ENCODE measurements at places on chromosomes 2 and 18.
A peak's percentile ranks its signal among the peaks of the same experiment; 100 is the strongest.

GRCh38 chr2:163368655-163369054 lies 367.2 kb downstream of the FIGN start:
- DNase-seq = no peak

DNA sequence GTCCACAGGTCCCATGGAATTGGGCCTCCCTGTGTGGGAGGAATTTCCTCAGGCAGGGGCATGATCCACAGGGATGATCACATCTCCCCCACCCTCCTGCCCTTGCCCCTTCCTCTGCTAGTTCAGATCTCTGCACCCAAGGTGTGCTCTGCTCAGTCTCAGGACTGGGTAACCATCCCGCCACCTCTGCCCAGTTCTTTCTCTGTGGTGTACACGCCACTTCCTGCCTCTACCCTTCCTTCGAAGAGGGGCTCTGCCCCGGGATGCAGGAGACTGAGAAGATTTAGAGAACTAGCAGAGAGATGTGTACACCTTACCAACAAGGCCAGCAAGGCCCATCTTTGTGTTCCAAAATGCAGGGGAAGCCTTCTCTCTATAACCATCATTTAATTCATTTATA lies 160.4 kb downstream of the CELF4 start:
- no peak for DNase-seq

- no peak for DNase-seq
Observed at GRCh38 chr2:36988008-36988407, 21.7 kb upstream of the STRN start.

GRCh38 chr2:117918608-117919007 lies 95.3 kb downstream of the CCDC93 start:
- DNase-seq = no peak

GRCh38 chr18:44679914-44680272 lies 795 bp upstream of the SETBP1 start:
- DNase-seq = peak; percentile 26

DNA sequence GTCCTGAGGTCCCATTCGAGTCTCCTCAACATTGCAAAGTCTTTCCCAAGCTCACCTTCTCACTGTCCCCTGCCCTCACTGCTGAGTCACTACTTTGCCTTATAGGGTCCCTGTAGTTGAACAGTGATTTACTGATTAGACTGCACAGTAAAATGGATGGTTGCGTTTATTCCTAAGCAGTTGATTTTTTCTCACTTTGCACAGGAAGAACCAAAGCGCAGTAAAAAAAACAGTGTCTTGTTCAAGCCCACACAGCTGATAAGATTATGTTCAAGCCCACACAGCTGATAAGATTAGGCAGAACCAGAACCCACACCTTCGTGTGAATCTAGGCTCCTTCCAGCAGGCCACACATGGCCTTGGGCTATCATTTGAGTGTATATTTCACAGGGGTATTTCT lies 215.3 kb upstream of the COPS8 start:
- DNase-seq = no peak

DNA sequence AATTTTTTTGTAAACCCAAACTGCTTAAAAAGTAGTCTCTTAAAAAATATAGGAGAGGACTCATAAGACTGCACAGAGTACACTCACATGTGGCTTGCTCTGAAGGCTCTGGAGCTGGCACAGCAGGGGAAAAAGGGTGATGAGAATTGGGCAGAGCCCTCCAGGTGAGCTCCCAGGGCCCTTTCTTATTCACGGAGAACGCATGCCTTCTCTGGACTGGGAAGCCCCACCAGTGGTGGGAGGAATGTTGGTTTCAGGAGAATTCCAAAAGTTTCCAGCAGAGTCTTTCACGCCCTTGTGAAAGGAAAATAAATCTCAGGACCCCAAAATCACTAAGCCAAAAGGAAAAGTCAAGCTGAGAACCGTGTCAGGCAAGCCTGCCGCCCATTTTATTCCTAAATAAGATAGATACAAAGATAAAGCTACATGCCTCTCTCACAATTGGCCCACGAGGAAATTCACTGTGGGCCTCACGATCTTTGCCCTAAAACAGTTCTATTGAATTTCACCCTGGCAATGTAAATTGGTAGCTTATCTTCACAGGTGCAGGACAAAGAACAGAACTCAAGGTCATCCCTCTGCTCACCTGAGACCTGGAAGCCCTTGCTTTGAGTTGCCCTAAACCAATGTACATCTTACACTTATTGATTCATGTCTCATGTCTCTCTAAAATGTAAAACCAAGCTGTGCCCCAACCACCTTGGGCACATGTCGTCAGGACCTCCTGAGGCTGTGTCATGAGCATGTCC lies 15.5 kb upstream of the MC5R start:
- DNase-seq = no peak

All from NCI-H526 treated with DMSO at 0.1 percent for 48 hours (cell line).